ENCODE measurements at places on chromosomes 4 and X.

GRCh38 chr4:186584912-186585311, 29.5 kb upstream of the MTNR1A start:
- no peak for DNase-seq

- no peak for DNase-seq
These were observed 57.4 kb downstream of the FAT1 start for GRCh38 chr4:186666252-186666651.

DNA sequence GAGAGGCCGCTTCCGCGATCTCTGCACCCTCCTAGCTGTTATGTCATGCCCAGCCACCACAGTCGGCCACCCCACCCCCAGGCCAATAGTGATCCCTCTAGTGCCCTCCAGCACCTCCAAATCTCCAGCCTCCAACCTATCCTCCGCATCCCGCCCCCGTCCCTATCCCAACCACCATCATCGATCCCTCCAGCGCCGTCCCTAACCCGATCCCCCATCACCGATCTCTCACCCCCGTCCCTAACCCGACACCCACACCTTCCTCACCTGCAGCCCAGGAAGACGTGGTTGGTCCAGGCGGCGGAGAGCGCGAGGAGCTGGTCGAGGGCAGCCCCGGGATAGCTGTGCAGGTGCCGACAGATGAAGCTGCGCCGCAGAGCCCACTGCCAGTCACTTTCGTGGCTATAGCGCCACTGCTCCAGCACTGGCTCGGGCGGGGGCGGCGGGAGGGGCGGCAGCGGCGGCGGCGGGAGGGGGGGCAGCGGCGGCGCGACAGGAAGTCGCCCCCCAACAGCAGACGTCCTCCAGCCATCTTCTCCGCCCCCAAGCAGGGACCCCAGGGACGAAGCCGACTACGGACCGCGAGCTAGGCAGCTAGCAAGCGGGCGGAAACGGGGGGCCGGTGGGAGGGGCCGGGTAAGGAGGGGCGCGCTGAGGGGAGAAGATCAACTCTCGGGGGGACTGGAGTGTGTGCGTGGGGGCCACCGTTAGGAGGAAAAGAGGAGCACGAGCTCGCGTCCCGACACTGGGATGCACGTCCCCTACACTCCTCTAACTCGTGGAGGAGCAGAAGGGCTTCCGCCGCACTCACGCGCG, 552 bp downstream of the NKRF start:
- DNase-seq = no peak

DNA sequence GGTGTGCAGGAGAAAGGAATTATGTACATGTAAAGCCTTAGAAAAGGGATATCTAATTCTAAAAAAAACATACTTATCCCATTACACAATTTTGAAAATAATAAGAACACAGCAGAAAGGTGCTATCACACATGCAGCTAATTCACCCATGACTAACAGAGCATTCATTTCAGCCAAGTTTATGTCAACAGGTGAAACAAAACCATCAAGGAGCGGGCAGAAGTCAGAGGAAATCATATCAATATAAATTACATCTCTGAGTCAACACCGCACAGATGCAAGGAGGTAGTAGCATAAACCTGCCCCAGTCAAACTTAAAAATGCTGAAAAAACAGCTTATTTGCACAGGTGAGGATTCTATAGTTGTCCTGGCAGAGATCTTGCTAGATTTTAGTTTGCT, 197.9 kb downstream of the PRDM5 start:
- DNase-seq = no peak

DNA sequence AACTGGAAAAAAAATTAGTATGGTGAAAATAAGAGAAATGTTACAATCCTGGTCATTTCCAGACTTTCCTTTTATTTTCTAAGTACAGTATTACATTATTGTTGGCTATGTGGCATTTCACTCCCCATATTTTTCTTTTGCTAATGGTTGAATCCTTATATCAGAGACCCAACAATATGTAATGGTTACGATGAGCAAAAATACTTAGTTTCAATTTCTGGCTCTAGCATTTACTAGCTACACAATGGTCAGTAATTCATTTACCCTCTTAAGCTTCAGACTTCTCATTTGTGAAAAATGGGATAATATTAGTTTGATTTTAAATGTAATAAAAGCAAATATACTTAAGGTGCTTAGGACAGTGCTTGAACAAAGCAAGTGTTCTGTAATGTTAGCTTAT, 942.9 kb upstream of the PABPC4L start:
- DNase-seq = no peak

DNA sequence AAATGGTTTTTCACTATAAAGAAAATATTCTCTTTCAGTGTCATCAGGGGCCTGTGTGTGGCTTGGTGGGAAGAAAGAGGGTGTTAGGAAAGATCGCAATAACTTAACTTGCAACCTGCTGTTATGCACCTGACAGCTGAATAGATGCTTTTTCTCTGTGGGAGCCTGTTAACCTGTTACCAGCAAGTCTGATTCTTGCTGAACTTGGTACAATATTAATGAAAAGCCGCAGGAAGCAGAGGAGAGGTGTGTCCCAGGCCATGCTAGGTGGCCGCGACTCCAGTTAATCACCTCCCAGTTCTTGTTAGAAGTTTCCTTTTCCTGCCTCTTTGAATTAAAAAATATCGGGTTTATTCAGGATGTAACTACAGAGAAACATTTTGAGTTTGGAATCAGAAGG, 494.8 kb upstream of the AGA start:
- no peak for DNase-seq

- no peak for DNase-seq
These were observed 555 bp upstream of the ELMOD2 start for GRCh38 chr4:140523370-140523856.

- no peak for DNase-seq
These were observed 1.7 kb upstream of the SLC2A9 start for GRCh38 chr4:10023050-10023419.

- peak; percentile 13 for DNase-seq
These were observed 661.6 kb downstream of the RAPGEF2 start for GRCh38 chr4:159764343-159764952.

- DNase-seq = no peak
These were observed 17.7 kb upstream of the SLC7A11 start for GRCh38 chr4:138259824-138260223.

DNA sequence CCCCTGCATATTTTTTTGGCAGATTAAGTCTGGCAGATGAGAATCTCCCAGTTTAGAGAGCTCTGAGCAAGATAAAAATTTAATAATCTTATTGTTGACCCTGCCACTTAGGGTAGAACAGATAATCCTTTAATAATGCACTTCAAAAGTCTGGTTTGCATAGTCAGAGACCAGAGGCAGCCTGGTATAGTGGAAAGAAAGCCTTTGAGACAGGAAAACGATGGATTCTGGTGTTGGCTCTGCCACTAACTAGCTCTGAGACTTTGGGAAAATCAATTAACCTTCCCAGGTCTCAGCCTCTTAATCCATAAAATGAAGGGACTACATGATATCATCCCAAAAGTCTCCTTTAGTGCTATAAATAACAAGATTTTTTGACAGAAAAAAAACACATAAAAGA, 824.5 kb downstream of the STIM2 start:
- no peak for DNase-seq

DNA sequence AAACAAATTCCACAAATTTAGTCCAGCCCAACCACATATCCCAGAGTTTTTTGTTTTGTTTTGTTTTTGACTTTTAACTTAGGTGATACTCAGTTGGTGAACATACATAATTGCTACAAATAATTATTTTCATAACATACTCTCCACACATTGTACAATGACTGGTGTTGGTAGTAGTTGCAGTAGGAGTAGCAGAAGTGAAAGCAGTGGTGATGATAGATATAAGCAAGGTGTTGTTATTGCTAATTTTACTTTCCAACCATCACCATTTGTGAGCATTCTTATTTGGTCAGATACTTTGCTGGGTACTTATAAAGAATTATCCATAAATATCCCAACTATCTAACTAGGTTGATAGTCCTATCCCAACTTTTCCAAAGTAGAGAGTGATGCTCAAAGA, 47.3 kb downstream of the ARHGAP24 start:
- DNase-seq = no peak

- no peak for DNase-seq
These were observed 178.6 kb downstream of the ADAMTS3 start for GRCh38 chr4:72390409-72390808.

DNA sequence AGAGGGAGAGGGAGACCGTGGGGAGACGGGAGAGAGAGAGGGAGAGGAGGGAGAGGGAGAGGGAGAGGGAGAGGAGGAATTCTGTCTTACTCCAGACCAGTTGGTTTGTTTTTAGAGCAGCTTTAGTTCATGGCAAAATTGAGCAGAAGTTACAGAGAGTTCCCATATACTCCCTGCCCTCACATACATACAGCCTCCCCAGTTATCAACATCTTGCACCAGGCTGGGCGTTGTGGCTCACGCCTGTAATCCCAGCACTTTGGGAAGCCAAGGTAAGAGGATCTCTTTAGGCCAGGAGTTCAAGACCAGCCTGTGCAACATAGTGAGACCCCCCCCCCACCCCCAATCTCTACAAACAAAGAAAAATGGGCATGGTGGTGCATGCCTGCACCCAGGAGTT, 79.8 kb upstream of the OGT start:
- DNase-seq = no peak

- DNase-seq = no peak
These were observed 79.1 kb downstream of the AMOT start for GRCh38 chrX:112761242-112762207.

DNA sequence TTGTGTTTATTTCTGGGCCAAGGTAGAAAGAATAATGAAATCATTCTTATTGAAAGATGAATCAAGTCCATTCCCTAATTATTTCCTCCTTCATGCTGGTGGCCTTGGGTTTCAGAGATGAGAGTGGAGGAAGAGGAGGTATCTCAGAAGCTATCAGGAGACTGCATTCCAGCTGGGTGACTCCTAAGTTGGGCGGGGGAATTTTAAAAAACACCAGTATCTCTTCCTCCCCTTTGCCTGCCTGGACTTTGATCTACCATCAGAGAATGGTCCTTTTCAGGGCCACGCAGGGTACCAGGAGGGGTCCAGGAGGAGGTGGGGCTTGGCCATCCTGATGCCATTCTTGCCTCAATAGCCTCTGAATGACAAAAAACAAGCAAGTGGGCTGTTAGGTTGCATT, 104.4 kb downstream of the ASMT start:
- DNase-seq = no peak

DNA sequence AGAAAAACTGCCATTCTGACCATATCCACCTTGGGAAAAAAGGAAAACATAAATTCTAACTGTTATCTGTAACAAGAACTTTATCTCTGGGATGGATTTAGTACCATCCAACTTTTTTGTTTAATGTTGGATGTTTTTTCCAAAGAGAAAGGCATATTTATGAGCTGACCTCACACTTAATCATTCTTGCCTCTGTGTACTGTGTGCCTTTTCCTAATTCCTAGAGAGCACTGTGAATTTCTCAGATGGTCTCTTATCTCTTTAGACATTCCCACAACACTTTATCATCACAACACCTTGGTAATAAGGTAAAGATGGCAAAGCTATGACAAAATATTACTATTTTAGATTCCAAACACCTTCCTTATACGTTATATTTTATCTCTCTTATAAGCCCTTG, 126.2 kb downstream of the COL4A6 start:
- DNase-seq = no peak

- DNase-seq = no peak
These were observed 10.1 kb downstream of the NLRP2B start for GRCh38 chrX:57669961-57670360.

DNA sequence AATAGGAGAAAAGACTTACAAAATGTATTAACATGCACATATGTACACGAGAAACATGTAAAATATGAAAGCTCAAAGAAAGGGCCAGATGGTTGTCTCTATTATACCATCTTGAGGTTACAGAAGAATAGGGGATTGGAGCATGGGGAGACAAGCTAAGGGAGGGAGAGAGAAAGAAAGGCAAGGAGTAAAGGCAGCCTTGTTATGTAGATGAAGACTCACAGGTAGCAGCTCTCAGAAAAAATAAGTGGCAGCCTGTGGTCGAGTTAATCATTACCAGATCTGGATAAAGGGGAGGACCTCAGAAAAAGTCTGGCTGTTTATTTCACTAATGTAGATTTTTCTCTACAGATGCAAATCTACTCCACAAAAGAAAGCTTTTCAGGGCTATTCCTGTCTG, 26.6 kb upstream of the PPP1R2C start:
- DNase-seq = no peak

- DNase-seq = no peak
These were observed 436.1 kb downstream of the ANKRD50 start for GRCh38 chr4:124276461-124276860.

GRCh38 chrX:75303795-75304194, 29.9 kb downstream of the UPRT start:
- peak; percentile 25 for DNase-seq

DNA sequence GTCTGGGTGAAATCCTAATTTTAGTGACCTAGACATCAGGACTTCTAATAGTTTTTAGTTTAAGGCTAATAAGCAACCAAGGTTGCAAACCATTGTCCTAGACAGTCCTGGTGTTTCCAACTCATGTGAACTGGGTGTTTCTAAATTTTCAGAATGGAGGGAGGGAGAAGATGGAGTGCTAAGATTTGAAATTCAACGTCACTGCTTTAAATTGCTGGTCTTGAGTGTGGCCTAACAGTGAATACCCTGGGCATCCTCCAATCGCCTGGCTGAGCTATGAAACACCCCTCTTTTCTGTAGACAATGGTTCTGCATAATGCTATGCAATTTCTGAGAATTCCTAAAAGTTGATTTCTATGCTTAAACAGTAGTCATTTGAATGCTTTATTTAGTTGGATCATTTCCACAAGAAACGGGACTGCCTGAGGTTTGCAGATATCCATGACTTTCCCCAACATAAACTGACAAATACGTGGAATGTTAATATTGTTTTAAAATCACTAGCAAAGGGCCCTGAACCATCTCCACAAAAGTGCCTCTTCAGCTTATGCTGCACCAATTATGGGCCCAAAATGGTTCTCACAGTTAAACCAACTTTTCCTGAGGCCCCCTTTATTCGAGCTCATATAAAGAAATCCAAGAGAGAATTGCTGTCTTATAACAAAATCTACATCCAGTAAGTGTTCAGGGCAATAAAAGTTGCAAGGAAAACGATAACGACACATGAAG, 1.1 kb downstream of the FBXL5 start:
- no peak for DNase-seq

GRCh38 chrX:136065044-136065671, 79.9 kb downstream of the SLC9A6 start:
- peak; percentile 85 for DNase-seq

DNA sequence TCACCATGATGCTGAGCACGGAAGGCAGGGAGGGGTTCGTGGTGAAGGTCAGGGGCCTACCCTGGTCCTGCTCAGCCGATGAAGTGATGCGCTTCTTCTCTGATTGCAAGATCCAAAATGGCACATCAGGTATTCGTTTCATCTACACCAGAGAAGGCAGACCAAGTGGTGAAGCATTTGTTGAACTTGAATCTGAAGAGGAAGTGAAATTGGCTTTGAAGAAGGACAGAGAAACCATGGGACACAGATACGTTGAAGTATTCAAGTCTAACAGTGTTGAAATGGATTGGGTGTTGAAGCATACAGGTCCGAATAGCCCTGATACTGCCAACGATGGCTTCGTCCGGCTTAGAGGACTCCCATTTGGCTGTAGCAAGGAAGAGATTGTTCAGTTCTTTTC, 4.0 kb downstream of the HNRNPH2 start:
- DNase-seq = no peak

DNA sequence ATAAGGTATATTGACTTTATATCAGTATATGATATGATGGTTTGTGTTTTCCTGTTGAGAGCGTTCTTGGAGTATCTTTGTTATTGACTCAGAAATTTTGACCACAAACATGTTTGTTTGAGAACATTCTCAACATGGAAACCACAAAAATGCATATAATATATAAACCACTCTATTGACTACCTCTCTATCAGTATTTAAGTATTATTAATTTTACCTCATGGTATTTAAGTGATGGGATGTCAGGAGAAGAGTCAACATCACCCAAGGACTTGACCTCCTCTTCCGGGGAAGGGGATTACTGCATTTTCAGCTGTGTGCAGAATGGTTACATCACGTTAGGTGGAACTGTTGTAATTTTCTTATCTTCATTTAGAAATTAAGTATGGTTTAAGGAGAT, 54.3 kb upstream of the PUDP start:
- no peak for DNase-seq

Data from skeletal muscle cell (primary cell).